ENCODE measurements at places on chromosomes 2 and 18.
A peak's percentile ranks its signal among the peaks of the same experiment; 100 is the strongest.

- DNase-seq, result no peak
Measured at GRCh38 chr2:132468821-132469675, 52.4 kb downstream of the GPR39 start.

DNA sequence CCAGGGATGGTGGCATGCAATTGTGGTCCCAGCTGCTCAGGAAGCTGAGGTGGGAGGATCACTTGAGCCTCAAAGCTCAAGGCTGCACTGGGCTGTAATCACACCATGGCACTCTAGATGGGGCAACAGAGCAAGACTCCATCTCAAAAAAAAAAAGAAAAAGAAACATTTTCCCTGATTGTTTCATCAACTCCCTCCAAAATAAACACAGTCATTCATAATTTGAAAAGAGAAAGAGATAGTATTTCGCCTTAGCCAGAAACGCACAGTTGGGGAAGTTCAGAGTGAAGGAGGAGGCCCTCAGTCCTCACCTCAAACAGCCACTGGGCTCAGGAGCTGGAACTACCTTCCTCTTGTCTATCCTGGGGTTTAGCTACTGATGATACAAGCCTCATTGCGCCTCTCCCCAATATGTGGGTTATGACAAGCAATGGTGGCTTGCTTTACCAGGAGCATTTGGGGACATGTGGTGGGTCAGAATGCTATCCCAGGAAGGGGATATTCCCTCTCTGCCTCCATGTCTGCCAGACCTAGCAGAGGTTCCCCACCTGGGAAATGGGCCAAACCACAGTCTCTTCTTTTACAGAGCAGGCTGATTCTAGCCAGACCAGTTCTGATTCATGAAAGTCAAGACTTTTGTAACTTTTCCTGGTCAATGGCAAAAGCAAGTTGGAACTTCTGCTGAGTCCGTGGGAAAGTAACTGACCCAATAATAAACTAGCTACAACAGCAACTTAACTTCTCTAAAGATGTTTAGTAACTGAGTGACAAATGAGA lies 22.2 kb upstream of the TMEM87B start:
- no peak for DNase-seq

DNA sequence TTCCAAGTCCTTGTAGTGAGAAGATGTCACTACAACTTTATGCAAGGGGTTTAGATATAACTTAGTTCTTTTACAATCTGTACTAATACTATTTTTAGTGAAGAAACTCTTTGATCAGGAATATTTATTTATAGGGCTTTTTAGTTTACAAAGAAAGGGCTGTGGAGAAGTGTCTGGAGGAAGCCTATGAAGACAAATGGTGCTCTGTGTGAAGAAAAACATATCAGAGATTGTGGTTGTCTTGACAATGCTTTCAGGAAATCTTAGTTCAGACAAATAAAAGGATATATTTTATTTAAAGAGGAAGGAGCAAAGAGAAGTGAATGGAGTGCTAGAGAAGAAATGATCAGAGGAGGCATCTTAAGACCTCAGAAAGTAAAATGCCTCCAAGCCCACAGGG lies 824.9 kb downstream of the DCDC2C start:
- DNase-seq, result no peak

DNA sequence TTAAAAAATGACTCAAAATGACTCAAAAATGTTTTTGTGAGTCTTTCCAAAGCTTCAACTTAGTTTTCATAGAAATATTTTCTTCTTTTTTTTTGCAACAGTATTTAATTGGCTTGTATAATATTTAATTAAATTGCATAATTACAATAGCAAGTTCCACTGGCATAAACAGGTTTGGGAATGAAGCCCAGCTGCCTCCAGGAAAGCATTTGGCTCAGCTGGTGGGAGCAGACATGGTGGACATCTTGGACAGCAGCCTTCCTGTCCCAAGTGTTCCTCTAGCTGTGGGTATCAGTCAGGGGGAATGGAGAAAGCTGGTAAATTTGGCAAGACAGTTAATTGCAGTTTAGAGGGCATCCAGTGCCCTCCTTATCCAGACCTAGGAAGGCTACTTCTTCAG lies 213.4 kb downstream of the ZBTB7C start:
- no peak for DNase-seq

GRCh38 chr18:76398295-76398694 lies 96.7 kb downstream of the ZNF516 start:
- DNase-seq, result no peak

DNA sequence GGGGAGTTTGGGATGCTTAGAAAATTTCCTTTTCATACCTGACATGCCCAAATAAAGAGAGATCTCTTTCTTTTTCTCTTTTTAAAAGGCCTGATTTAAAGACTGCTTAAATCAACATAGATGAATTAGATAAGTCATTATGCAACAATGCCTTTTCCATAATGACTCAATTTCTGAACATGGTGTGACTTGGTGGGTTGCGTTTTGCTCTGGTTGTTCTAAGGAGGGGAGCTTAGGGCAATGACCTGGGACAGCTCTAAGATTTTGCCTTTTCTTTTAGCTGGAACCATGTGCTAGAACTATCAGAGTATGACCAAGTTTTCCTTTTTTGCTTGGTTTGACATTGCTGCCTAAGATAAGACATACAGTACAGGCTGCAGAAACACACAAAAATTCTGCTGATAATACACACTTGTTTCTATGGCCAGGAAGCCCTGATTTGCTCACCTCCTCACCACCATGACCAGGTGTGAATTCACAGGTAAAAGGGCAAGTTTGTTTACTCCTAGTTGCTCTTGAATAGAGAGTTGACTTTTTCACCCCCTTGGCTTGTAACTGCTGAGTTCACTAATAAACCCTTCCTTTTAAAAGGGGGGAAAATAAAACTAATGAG lies 58.1 kb upstream of the IL1RL1 start:
- DNase-seq, result no peak

GRCh38 chr18:34651586-34652369 lies 58.3 kb upstream of the DTNA start:
- no peak for DNase-seq

- no peak for DNase-seq
Measured at GRCh38 chr2:239911641-239912071, 113.5 kb downstream of the NDUFA10 start.

DNA sequence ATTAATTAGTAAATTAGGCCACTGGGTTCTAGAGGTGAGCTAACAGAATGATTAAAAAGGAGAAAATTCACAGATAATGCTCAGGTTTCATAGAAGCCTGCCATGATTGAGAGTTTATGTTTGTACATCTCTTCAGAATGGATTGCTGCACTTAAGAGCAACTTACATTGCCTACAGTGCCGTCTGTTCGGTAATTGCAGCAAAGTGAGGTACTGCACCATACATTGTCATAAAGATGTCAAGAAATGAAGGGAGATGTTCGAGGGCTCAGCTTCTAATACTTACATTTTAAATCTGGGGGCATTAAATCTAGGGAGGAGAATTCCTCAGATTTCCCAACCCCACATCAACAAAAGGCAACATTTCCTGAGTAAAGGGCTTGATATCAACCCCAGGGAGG lies 976.2 kb upstream of the FANCL start:
- DNase-seq, result no peak

GRCh38 chr2:95158891-95159619 lies 593 bp downstream of the ZNF514 start:
- no peak for DNase-seq

DNA sequence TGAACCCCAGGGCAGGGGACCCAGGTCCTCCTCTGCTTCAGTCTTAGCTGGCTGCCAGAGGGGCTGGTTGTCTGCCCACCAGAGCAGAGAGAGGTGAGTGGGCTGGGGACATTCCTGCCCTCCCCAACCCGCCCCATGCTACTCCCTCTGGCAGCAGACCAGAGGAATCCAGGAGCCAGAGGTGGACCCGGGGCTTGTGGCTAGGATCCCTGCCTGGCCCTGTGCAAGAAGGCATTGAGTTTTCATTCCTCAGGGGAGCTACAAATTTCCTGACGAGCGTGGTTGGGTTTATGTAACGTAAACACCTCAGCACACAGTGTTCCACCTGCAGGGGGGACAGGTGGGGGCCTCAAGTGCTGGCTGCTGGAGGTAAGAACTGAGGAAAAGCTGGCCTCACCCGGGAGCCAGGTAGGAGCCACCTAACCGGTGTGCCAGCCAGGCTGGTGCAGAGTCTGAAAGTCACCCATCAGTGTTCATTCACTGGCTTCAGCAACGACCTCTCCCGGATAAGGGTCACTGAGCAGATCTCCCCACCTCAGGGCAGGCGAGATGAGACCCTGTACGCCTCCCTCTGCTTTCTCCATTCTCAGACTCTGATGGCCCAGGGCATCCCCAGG lies 246.8 kb downstream of the DYSF start:
- no peak for DNase-seq

- no peak for DNase-seq
Measured at GRCh38 chr2:174365571-174365970, 30.0 kb upstream of the SCRN3 start.

DNA sequence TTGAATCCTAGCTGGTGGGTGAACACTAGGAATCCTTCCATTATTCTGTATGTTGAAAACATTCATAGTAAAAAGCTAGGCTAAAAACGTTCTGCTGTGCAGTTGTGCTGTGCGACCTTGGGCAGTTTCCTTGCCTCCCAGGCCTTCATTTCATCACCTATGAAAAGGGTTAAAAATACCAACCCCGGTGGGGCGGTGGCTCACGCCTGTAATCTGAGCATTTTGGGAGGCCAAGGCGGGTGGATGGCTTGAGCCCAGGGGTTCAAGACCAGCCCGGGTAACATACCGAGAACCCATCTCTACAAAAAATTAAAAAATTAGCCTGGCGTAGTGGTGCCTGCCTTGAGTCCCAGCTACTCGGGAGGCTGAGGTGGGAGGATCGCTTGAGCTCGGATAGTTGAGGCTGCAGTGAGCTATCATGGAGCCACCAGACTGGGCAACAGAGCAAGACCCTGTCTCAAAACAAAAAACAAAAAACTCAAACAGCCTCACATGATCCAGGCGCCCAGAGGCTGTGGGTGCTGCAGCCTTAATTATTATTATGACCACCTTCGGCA lies 2.9 kb upstream of the RRM2 start:
- DNase-seq, result no peak

- no peak for DNase-seq
Measured at GRCh38 chr2:174780191-174780840, 16.0 kb upstream of the CHRNA1 start.

- DNase-seq, result no peak
Measured at GRCh38 chr18:59700535-59700967, 3.3 kb upstream of the CCBE1 start.

GRCh38 chr2:64699712-64700111 lies 46.0 kb upstream of the SERTAD2 start:
- peak; percentile 51 for DNase-seq

DNA sequence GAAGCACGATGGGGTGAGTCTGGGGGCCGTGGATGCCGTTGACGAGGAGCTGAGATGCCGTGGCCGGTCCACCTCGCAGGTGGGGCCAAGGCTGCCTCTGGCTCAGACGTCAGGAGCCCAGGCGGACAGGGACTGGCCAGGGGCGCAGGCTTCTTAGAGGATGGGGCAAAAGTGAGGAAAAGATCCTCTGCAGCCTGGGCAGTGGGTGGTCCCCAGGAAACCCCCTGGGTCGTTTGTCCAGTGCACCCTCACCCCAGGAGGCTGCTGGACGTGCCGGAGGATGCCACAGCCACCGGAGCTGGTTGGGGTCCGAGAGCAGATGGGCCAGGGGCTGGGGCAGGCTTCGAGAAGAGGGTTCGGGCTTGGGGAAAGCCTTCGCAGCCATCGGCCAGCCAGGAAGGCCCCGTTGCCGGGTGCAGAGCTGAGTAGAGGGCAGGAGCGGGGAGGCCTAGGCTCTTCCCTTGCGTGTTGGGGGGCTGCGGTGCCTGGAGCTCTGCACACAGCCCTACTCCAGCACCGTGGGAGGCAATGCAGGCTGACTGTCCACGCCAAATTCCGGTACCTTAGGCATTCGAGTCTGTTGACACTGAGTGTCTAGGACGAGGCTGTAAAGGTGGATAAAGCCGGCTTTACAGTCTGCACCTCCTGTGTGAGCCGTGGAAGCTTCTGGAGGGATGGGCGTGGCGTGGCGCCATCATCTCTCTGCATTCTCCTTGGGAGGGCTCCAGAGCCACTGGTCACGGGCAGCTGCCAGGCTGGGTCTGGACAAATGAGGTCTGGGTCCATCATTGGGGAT lies 18.8 kb downstream of the GPC1 start:
- no peak for DNase-seq

DNA sequence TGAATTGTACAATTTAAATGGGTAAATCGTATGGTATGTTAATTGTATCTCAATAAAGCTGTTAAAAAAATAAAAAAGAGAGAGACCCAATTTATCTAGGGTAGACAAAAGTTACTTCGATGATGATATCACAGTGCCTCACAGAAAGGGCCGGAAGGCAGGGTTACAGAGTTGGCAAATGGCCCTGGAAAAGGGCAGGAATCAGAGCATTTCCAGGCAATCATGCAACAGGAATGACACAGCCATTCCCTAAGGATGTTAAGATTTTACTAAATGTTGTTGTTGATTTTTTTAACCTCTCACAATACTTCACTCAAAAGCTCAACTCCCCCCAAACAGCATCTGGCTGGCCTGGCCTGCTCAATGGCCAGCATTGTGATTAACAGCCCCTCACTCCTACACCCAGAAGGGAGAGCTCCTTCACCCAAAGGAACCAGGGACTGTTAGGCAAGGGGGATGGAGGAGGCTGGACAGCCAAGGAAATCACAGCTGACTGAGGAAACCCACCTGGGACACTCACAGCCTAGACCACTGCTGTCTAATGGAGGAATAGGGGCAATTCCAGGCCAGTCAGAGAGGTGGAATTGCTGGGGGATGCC lies 7.7 kb upstream of the SP100 start:
- no peak for DNase-seq

GRCh38 chr2:163123526-163123925 lies 285.0 kb upstream of the KCNH7 start:
- no peak for DNase-seq

GRCh38 chr18:47184419-47185050 lies 8.4 kb upstream of the IER3IP1 start:
- no peak for DNase-seq

DNA sequence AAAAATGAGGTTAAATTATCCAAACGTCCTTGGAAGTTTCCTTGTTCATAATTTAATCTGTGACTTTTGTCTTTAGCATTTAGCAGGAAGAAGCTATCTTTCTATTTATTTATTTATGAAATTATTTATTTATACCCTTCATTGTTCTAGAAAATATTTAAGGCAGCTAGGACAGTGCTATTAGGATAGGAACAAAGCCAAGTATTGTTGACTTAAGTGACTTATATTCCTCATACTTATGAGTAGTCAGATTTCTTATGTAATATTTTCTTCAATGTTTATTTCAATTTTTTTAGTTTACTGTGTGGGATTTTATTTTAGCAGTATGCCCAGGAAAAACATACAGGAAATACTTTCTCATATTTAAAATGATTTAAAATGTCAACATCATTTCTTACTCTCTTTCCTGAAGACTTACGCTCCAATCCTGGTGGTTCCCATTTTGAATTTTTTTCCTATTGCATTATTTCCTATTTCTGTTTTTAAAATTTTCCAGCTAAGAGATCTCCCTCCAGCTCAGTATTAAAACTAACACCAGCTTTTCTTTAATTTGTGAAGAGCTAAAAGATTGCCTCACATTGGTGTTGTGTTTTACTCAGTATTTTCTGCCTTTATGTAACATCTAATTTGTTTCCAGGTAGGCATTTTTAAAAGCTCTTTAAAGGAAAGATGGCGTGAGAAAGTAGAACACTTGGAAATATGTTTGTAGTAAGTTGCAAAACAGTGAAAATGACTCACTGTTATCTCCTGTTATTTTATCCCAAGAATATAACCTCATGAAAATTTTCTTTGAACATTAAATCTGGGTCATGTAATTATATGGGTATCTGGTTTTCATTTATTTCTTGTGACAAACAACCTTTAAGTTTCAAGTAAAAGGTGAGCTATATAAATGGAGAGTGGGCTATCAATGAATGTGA lies 32.2 kb downstream of the MAPRE2 start:
- DNase-seq, result no peak

Data from GM12864 (cell line).